GM18507 (cell line): ENCODE measurements at places on chromosomes 3 and 15.

DNA sequence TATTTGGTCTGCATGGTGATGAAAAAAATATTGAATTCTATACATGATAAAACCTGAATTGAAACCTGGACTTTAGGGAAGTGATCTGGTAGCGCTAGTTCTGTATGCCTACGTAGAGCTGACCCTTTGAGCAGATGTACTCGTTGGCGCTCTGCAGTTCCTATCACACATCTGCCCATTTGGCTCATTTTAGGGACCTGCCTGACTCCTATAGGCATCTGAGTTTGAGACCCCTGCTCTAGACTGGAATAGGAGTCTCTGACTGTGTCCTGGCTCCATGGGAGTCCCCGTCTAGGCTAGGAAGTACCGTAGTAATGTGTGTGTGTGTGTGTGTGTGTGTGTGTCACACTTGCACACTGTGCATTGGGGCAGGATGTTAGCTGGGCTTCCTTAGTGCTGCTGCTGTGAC is 21.2 kb downstream of the STARD5 start:
- DNase-seq: no peak

- peak; percentile 38 for DNase-seq
Measured at GRCh38 chr3:48919215-48920138, 835 bp downstream of the ARIH2 start.

- DNase-seq: no peak
Measured at GRCh38 chr3:36097209-36097608, 283.1 kb upstream of the STAC start.

DNA sequence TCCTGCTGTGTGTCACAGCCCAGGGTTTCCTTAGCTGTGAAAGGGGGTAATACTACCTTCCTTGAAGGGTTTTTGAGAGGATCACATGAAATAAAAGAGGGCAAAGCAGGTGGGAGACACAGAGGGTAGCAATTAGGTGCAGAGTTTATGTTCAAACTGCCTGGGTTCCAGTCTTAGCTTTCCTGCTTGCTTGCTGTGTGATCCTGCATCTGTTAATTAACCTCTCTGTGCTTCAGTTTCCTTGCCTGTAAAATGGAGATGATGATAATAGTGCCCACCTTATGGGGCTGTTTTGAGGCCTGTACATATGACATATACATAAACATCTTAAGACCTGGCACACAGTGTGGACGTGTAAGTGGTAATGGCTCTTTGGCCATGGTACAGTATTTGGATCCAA is 35.0 kb downstream of the SPSB4 start:
- no peak for DNase-seq
